Activated CD4-positive, alpha-beta memory T cell treated with anti-CD3 and anti-CD28 coated beads for 36 hours (primary cell): ENCODE measurements at places on chromosomes 4 and X.
A peak's percentile ranks its signal among the peaks of the same experiment; 100 is the strongest.

- peak; percentile 91 for DNase-seq
These were observed 544 bp downstream of the HERC3 start for GRCh38 chr4:88592600-88593448.

GRCh38 chr4:26325191-26325590, 4.4 kb downstream of the RBPJ start:
- DNase-seq, result no peak

- peak; percentile 60 for DNase-seq
These were observed 6.7 kb upstream of the PRICKLE3 start for GRCh38 chrX:49192722-49193328.

DNA sequence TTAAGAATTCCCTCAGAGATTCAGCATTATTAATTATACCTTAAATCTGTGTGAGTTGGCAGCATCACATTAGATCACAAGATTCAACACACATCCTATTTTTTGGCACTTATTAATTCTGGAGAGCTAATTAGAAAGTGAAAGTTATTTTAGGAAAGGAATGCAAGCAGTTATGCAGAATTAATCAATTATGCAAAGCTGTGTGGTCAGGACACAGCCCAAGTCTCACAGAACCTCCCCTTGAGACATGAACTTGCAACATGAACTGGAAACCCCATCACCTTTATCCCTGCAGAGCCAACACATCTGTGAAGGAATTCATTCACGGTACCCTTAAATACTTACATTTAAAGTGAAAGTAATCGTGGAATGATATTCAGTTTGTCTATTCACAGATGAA, 80.5 kb downstream of the TSPAN5 start:
- no peak for DNase-seq

- DNase-seq, result no peak
These were observed 121.9 kb upstream of the SMIM10 start for GRCh38 chrX:134868771-134869495.

- no peak for DNase-seq
These were observed 293.4 kb downstream of the DTHD1 start for GRCh38 chr4:36574816-36575215.

GRCh38 chr4:87051121-87051713, 116.4 kb downstream of the AFF1 start:
- DNase-seq, result no peak

DNA sequence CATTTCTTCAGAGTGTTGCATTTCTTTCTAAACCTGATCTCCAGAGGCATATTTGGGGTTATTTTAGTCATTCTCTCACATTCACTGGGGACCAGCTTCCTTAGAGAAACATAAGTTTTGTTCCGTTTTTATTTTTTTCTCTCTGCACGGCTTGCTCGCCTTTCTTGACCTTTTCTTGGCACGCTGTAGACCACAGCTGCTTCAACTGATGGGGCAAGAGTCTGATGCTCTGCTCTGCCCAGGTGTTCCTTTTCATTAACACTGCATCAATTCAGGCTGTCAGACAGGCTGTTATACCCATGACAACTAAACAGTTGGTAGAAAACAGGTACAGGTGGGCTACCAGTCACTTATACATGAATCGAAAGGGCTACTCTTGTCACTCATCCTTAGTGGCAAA, 682.2 kb upstream of the DIAPH2 start:
- no peak for DNase-seq

GRCh38 chrX:52271206-52271605, 86.5 kb downstream of the MAGED4 start:
- DNase-seq, result no peak

GRCh38 chrX:134548257-134549201, 88.6 kb downstream of the HPRT1 start:
- DNase-seq, result no peak

GRCh38 chr4:184536065-184536880, 61.9 kb upstream of the IRF2 start:
- no peak for DNase-seq

DNA sequence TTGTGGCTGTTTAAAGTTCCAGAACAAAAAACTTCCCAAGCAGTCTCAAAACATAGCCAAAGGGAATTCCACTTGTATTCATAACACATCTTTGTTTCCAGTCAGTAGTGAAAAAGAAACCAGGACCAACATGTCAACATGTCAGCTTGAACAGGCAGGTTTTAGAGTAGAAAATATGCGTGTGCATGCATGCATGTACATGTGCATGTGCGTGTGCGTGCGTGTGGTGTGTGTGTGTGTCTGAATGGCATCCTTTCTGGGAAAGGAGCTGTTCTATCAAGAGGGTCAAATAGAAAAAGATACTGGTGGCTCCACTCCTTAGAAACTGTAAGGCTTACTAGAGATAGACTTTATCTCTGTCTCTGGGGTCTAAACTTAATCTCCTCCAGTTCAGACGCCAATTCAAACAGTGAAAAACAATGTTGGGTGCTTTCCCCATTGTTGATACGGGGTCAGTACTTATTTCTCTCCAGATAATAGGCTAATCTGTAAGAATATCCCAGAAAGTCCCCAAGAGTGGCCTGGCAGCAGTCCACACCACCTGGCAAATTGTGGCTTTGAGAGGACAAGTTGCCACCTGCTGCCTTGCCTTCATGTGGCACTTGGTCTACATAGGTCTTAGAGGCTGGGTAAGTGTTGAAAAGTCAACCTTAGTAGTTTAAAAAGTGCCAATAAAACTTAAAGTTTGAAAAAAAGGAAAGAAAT, 110.4 kb downstream of the SCD5 start:
- DNase-seq, result no peak

DNA sequence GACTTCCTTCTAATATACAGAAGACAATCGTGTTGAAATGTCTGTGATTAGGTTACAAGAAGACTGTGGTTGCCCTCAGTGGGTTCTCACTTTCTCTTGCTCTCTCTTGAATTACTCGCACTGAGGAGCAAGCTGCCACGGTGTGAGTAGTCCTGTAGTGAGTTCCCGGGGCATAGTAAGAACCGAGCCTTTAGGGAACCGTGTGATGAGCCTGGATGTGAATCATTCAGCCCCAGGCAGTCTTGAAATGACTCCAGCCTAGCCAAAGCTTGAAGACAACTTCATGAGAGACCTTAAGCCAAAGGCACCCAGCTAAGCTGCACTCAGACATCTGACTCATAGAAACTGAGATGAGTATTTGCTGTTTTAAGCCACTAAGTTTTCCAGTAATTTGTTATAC, 292.7 kb downstream of the SPOCK3 start:
- peak; percentile 33 for DNase-seq
